T-helper 2 cell treated with Interferon-gamma antibody and Interleukin-4, amounts not matched to agents 100 ng/mL and 5 ng/mL, for 36 hours (primary cell): ENCODE measurements at places on chromosomes 16 and 17. TPM values are rescaled to one million over a fixed set of nuclear protein-coding genes. Genes with fewer than 3 reads are reported as not detected.

Gene CCL17
- not detected in 2 replicates for total RNA-seq

Gene ANKS4B
- not detected in 2 replicates for total RNA-seq

Gene MBTD1
- total RNA-seq = 13.0 and 13.3 TPM in 2 replicates

Gene CACNG5
- not detected in 2 replicates for total RNA-seq

Gene HBZ
- not detected in 2 replicates for total RNA-seq

Gene RAP1GAP2
- 48.5 and 50.4 TPM in 2 replicates for total RNA-seq

Gene NXPH3
- total RNA-seq = not detected in 2 replicates

Gene SLC9A5
- 2.9 and 3.3 TPM in 2 replicates for total RNA-seq

Gene GDPD3
- total RNA-seq = 7.7 and 8.7 TPM in 2 replicates

Gene AXIN2
- total RNA-seq = 6.2 and 6.7 TPM in 2 replicates

Gene PRR11
- 55.1 and 56.9 TPM in 2 replicates for total RNA-seq

Gene CD300A
- total RNA-seq = 32.8 and 36.5 TPM in 2 replicates

Gene VASN
- total RNA-seq = not detected in 2 replicates

Gene KRT9
- not detected in 2 replicates for total RNA-seq

Gene TLCD2
- total RNA-seq = 0.07 and 0.11 TPM in 2 replicates

Gene BAIAP3
- 0.18 and 0.66 TPM in 2 replicates for total RNA-seq

Gene HEATR9
- 0.20 and 0.45 TPM in 2 replicates for total RNA-seq

Gene KRTAP9-8
- total RNA-seq = not detected in 2 replicates

Gene P2RX1
- total RNA-seq = 2.0 and 2.5 TPM in 2 replicates

Gene ITGB4
- total RNA-seq = 0.30 and 1.7 TPM in 2 replicates

Gene KRTAP1-5
- not detected in 2 replicates for total RNA-seq

Gene SLC12A3
- not detected in 2 replicates for total RNA-seq
